ENCODE measurements at places on chromosomes 11 and 22.

GRCh38 chr11:79076526-79077115 lies 364.2 kb downstream of the TENM4 start:
- DNase-seq = no peak

DNA sequence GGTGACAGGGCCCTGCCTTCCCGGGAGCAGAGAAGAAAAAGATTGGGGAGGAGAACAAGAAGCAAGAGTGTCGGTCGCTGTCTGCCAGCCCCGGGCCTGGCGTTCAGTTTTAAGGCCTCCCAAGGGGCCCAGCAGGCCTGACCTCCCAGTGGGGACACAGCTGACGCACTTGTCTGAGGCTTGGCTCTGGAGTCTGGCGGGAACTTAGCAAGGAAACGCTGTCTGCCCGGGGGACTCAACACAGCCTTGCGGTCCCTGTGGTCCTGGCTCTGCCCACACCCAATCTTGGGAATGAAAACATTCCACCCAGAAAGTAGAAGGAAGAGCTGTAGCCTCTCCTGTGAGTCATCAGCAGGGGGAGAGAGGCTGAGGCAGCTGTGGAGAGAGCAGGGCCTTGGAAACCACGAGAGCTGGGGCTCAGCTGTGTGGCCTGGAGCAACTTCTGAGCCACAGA lies 54.4 kb downstream of the TRAF6 start:
- DNase-seq = peak; percentile 94

- DNase-seq = no peak
Measured at GRCh38 chr22:22369964-22370270, 125.3 kb downstream of the VPREB1 start.

GRCh38 chr11:78248903-78249302 lies 60.2 kb downstream of the USP35 start:
- DNase-seq = no peak

DNA sequence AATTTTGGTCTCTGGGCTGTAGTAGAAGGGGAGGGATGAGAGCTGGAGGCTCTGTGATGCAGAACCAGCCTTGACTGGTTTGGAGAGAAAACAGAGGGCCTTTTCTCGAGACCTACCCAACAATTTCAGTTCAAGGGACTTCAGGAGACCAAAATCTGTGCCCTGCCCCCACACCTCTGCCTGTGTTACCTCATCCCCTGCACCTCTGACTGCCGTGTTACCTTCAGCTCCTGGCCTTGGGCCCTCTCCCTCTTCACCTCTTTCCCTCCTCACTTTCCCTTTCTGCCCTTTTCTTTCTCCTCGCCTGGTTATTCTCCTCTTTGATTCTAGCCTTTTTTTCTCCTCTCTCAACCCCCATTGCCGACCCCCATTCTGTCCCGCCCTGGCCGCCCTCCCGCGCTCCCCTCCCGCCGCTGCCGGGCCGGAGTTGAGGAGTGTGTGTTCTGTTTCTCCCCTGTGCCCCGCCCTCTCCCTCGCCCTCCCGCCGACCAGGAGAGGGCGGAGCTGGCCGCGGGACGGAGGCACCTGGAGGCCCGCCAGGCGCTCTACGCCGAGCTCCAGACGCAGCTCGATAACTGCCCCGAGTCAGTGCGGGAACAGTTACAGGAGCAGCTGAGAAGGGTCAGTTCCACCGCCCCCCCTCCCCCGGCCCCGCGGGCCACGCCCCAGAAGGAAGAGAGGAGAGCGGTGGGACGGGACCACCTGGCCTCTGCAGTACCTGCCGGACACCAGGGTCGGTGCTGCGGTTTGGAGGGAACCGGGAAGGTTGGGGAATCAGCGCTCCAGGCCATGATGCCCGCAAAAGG lies 27.2 kb downstream of the PHLDB1 start:
- DNase-seq = no peak

DNA sequence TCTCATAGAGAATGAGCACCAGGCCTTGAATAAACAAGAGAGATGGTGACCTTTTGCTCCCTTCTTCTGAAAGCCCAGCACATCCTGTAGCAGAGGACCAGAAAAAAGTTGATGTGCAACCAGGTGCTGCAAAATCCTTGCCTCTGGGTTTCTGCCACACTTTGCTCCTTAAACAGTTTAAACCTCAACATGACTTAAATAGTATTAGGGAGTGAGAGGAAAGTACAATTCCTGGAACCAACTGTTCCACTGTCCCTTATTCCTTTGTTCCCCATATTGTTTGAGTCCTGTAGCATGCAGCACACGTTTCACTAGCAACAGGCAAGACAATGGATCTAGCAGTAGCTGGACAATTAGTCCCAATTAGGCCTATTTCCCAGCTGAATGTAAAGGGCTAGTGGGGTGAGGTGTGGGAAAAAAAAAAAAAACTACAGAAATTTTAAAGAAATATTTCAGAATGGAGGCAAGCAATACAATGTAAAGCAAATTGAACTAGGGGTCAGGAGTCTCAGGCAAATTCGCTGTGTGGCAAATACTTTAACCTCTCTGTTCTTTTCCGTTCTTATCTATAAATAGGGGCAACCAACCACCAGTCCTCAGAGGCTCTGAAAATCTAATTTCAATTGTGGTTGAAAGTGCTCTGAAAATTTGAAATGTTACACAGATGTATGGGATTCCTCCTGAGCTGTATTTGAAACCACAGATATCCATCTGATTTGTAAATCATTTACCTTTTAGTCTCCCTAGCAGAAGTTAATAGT lies 6.6 kb downstream of the MPPED2 start:
- DNase-seq = no peak

DNA sequence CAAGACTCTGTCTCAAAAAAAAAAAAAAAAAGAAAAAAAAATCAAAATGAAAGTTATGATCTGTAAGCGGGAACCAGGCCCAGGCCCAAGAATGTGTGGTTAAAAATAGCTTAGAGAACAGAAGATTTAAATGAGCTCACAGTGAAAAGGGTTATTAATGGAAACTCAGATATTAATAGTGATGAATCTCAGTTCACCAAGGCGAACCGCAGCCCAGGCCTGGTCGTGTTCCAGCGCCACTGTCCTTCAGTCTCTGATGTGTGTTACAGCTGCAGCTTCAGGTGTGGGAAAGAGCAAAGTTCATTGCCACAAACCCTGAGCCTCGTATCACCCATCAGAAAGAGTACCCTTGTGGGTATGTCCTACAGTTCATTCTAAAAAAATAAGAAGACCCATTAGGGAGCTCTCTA lies 107.1 kb downstream of the GAB2 start:
- no peak for DNase-seq

DNA sequence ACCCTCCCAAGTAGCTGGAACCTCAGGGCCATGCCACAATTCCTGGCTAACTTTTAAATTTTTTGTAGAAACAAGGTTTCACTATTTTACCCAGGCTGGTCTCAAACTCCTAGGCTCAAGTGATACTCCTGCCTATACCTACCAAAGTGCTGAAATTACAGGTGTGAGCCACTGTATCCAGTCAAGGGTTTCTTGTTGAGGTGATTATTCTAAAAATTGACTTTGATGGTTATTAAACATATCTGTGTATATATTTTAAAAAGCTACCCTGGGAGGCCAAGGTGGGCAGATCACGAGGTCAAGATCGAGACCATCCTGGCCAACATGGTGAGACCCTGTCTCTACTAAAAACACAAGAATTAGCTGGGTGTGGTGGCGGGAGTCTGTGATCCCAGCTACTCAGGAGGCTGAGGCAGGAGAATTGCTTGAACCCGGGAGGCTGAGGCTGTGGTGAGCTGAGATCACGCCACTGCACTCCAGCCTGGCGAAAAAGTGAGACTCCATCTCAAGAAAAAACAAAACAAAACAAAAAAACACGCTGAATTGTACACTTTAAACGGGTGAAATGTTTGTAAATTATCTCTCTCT lies 27.1 kb downstream of the MAPK1 start:
- no peak for DNase-seq

GRCh38 chr11:134132808-134133207 lies 63.9 kb downstream of the JAM3 start:
- DNase-seq = no peak

GRCh38 chr11:12792590-12792989 lies 118.4 kb downstream of the TEAD1 start:
- DNase-seq = no peak

GRCh38 chr11:43585877-43586608 lies 94.5 kb upstream of the HSD17B12 start:
- DNase-seq = no peak

GRCh38 chr11:69425444-69425843 lies 56.0 kb upstream of the LINC01488 start:
- no peak for DNase-seq

GRCh38 chr11:59601788-59602187 lies 13.8 kb downstream of the OSBP start:
- no peak for DNase-seq

DNA sequence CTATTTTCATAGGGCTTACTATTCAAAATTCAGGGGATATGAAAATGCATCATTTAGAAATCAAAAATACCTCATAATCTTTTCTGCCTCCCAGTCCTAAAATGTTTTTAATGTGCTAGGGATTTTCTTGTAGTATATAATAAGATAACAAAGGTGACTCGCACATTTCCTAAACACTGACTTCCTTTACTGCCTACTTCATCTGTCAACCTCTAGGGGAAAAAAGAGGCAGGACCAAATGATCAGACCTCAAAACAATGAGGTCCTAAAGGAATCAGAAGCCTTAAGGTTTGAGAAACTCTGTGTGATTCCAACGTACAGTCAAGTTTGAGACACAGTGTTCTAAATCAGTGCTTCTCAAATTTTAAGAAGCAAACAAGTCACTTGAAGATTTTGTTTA lies 56.1 kb upstream of the POU2AF2 start:
- DNase-seq = no peak

GRCh38 chr11:26950260-26950719 lies 43.6 kb upstream of the FIBIN start:
- no peak for DNase-seq

DNA sequence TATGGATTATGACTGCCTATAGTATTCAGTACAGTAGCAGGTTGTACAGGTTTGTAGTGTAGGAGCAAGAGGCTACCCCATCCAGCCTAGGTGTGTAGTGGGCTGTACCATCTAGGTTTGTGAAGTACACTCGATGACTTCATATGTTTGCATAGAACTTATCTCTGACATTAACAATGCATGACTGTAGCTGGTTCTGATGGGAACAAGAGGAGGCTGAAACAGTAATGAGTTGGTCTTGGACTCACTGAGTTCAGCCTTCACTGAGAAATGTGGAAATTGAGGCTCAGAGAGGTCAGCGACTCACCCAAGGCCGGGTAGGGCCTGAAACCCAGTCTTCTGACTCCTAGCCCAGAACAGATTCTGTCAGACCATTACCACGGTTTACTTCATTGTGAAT lies 13.0 kb downstream of the MYO7A start:
- peak; percentile 9 for DNase-seq

- DNase-seq = no peak
Measured at GRCh38 chr11:127804747-127805400, 782.5 kb downstream of the ETS1 start.

- DNase-seq = no peak
Measured at GRCh38 chr11:115256397-115257197, 247.6 kb downstream of the CADM1 start.

DNA sequence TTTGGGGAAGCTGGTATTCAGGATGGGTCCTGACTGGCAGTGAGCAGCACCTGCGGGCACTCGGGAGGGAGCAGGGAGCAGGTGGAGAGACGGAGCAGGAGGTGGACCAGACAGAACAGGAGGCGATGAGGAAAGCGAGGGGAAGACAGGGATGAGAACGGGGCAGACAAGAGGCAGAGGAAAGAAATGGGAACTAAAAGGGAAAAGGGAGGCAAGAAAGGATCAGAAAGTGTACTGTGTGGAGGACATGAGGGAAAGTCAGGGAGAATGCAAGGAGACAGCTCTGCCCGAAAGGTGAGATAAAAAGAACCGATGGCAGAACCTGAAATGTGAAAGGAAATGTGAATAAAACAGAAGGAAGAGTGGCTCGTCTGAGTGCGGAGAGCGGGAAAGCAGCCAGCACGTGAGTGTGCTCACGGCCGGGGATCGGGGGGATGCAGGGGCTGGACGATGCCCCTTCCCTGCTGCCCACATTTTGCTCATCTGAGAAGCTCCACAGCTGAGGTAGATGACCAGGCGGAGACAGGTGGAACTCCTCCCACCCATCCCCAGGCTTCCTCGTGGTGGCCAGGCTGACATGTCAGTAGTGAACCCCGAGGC lies 494.4 kb upstream of the B3GAT1 start:
- DNase-seq = no peak

- no peak for DNase-seq
Measured at GRCh38 chr11:119110439-119110838, 3.3 kb downstream of the C2CD2L start.

DNA sequence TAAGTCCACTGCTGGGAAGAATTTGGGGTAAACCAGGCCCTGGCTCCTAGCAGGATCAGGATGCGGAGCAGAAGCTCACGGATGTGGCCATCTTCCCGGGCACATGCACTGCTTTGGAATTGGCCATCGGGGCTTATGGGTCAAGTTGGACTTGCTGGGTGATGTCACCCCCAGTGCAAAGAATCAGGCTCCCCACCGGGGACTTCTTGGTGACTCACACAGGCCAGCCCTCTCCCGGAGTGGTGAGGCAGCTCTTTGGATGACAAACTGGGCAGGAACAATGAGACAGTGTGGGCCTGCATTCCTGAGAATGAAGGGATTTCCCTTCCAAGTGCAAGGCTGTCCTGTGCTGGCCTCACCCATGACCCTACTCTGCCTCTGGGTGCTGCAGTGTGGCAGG lies 128.8 kb upstream of the ANO1 start:
- DNase-seq = peak; percentile 90

DNA sequence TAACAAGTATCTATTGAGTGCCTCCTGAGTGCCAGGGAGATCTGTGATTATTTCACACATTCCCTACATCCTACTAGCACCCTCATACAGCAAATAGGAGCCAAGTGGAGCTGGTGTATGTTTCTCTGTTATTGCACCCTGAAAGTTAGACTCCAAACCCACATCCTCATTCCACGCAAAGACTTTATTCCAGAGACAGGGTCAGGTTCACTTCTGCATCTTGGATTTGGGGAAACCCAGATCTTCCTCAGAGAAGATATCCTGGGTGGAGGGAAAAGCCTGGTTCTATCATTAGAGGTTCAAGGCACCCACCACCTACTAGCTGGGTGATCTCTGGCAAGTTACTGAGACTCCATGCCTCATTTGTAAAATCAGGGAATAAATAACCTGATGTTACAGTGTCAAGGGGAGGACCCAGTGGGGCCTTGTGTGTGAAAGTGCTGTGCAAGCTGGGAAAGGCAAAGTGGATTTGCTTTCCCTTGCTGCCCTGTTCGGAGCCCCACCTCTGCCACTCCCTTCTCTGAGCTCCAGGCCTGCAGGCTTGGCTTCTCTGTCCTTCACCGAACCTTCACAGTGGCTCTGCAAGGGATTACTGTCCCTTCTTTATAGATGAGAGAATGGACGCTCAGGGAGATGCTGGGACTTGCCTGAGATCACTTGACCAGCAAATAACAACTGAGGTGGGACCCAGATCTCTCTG lies 991 bp upstream of the SLCO2B1 start:
- no peak for DNase-seq

Data from foreskin keratinocyte (primary cell).